ENCODE measurements at places on chromosomes 3 and 15.

DNA sequence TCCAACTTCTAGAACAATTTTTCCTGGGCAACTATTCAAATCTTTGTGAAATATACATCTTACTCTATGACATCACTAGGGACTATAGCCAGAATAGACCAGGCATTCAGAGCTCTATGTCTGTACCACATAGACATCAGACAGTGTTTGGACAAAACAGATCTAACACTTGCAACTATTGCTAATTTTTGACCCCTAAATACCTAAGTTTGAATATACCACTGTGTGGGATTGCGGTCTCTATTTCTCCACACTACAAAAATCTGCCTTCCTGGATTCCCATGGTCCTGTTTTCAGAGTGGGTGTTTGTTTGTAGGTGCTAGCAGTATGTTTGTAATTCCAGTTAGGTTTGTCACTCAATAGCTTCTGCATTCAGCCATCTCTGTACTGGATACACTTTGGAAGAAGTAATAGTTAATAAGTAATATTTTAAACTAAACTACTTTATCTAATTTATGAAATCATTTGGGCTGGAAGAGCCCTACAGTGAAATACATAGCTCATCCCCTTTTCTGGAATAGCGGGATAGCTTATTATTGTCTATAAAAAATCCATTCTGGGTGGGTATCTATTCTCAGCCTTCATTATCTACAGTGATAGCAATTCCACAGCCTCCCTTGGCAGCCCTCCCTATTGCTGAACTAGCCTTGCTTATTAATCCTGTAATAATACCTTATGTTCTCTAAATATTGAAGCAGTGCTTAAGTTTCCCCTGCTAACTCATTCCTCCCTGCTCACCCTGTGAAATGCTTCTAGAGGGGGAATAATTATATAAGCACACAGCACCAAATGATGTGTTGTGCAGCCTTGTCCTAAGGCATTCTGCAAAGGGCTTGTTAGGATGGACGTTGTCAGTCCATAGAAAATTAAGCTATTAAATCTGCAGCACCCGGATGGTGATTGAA, 49.4 kb downstream of the RBMS3 start:
- no peak for DNase-seq

DNA sequence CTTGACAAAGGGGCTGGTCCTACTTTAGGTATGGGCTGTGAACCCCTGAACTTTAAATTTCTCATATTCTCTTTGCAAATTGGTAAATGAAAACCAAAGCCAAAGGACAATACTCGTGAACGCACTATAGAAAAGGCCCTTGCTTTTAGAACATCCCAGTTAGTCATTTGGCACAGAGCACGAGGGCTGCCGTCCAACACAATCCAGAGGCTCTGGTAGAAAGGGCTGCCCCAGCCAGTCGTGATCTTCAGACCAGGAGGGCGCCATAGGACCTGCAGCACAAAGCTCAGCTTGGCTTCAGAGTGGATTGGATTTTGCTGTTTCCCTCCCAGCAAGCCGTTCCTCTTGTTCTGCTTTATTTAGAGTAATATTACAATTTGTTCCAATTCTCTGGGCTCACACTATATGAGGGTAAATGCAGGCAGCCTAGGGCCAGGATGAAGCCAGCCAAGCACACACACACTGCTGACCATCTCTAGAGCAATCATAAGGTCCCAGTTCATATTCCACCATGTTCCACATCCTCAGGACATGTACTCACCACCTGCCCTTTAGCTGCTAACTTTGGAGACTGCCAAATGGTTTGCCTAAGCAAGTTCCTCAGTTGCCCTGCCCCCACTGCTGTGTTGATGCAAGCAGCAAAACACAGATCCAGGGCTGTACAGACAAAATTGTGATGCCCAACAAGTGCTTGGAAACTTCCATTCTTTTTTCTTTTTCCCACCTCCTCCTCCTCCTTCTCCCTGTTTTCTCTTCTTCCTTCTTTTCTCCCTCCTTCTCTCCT, 6.0 kb upstream of the BFSP2 start:
- no peak for DNase-seq

DNA sequence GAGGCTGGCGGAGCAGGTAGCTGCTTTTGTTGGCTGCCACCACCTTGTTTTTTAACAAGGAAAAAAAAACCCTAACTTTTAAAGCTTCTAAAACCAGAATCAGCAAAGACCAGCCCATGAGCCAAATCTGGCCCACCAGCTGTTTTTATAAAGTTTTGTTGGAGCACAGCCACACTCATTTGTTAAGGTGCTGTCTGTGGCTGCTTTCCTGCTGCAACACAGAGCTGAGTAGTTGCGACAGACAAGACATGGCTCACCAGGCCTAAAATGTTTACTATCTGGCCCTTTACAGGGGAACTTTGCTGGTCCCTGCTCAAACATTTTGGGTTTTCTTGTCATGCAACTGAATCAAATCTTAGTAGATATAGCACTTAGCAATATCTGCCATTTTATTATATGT, 18.9 kb downstream of the EFCAB12 start:
- no peak for DNase-seq

- DNase-seq: no peak
These were observed 65.7 kb downstream of the RLBP1 start for GRCh38 chr15:89155656-89156055.

DNA sequence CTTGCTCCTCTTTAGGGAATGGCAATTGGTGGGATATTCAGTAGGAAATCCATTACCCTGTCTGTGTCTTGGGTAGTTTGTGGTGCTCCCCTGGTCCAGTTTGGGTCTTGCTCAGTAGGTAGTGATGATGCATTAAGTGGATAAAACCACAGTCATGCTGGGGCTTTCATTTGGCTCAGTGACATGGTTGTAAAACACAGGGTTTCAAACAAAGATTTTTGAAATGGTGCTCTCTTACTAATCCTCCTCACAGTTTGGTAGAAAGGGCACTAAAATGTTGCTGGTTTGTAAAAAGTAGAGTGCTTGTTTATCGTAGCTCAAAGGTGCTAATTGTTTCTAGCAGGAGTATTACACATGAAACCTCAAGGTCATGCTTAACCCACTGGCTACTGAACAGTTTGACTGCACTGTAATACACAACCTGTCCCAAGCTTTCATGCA, 22.9 kb downstream of the BBX start:
- DNase-seq: no peak

DNA sequence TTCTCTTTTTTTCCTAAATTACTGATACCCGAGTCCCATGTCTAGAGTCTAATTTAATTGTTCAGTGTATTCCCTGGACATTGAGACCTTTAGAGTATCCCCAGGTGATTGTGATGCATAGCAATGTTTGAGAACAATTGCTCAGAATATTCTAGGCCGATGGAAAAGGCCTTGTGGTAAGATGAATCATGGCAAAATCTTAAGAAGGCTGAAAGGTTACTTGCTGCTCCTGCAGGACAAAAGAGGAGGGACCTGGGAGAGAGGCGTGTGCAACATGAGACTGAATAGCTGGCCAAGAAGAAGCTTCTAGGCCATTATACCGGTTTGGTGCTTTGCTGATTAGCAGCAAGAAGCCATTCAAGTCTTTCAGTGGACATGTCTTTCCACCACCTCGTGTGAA, 256.6 kb downstream of the ROBO2 start:
- no peak for DNase-seq

- DNase-seq: no peak
These were observed 75.4 kb downstream of the XXYLT1 start for GRCh38 chr3:195195321-195196209.

DNA sequence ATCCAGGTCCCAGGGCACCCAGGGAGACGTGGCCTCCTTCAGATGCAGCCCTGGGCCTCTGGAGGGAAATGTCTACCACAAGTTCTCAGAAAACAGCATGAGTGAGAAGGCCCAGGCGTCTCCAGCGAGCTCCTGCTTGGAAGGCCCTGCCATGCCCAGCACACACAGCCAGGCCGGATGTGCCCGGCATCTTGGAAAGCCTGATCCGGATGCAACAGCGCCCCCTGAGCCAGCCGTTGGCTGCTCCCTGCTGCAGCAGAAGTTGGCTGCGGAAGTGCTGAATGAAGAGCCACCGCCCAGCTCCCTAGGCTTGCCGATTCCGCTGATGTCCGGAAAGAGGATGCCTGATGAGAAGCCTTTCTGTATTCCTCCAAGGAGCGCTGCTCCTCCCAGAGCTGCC, 856 bp downstream of the NPAP1 start:
- DNase-seq: no peak

DNA sequence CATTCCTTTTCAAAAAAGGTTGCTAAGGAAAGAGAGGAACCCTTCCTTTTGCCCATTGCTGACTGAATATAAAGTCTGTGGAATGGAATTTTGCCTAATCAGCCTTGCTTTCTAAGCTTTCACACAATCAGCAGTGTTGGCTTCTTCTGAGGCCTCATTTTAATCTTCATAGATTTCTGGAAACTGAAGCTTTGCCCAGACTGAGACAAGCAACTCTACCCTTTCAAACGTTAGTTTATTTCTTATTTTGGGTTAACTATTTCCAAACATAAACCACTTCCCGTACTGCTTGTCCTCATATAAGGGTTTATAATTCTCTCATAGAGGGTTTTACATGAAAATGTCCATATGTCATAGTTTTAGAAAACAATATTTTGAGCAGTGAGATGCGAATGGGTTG, 82.9 kb downstream of the NR1D2 start:
- DNase-seq: no peak

DNA sequence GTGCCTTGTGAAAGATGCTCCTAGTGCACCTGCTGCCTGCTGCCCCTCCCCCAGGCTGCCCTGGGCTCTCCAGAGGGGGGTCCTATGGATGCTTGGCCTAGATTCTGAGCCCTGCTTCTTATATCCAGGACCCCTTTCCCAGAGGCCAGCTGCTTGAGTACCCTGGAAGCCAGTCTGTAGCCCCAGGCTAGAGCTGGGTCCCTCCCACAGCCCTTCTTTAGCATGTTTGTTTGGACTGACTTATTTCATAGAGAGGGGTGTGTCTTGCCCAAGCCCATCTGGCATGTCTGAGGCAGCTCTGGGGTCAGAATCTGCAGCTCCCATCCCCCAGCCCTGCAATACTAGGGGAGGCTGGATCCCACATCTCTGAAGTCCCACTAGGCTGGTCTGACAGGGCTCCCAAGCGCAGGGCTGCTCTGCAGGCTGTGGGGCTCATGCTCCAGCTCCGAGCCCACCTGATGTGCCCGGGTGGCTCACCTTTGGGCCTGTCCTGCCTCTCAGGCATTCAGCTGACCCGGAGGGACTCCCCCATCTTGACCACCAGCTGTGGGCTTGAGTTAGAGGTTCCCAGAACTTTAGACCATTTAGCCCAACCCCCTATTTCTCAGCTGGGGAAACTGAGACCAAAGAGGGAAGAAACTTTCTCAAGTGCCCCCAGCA, 3.1 kb downstream of the CHRNB4 start:
- DNase-seq: no peak

- DNase-seq: no peak
These were observed 61.3 kb upstream of the PIAS1 start for GRCh38 chr15:67992834-67993233.

DNA sequence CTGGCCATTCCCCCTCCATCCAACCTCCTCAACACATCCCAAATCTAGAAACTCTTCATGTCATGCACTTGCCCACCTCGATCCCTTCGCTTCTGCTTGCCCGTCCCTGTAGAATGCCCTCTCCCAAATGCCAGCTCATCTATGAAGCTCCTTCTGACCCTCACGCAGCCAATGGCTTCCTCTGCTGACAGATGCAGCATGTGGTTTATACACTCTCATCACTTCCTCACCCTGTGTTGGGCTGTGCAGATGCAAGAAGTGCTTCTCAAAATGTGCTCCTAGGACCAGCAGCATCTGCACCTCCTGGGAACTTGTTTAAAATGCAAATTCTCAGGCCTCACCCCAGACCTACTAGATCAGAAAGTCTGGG, 51.7 kb downstream of the SEMA5B start:
- DNase-seq: no peak

DNA sequence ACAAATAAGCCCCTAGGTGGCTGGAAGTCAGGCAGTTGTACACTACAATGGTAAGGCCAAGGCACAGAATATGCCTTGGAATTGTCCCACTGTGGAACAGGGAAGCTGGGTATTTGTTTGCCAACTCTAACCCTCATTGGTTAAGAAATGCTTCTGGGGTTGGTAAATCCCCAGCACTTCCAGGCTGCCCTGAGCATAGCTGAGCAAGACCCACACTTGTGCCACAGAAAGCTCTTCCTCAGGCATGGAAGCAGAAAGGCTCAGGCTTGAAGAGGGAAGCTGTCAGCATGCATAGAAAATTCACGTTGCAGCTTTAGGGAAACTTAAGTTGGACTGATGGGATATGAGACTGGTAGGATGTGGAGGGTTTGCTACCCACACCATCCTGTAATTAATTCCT, 86.9 kb upstream of the PLCL2 start:
- DNase-seq: no peak

DNA sequence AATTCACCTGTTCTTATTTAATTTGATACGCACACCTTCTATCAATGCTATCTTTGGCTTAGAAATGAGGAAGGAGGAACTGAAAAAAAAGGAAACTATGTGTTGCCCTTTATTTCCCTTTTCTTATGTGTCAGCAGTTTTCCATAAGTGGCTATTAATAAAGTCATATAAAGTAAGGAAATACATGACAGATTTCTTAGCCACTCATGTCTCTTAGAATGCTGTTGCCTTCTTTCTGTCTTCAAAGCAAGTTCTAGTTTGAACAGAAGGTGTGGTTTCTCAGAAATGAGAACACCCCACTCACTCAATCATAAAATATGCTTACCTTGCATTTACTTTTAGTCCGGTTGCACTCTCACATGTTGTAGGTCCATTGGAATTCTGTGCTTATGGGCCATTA, 640.5 kb upstream of the GRM7 start:
- DNase-seq: no peak

GRCh38 chr3:177418787-177419186, 221.5 kb upstream of the TBL1XR1 start:
- DNase-seq: no peak

DNA sequence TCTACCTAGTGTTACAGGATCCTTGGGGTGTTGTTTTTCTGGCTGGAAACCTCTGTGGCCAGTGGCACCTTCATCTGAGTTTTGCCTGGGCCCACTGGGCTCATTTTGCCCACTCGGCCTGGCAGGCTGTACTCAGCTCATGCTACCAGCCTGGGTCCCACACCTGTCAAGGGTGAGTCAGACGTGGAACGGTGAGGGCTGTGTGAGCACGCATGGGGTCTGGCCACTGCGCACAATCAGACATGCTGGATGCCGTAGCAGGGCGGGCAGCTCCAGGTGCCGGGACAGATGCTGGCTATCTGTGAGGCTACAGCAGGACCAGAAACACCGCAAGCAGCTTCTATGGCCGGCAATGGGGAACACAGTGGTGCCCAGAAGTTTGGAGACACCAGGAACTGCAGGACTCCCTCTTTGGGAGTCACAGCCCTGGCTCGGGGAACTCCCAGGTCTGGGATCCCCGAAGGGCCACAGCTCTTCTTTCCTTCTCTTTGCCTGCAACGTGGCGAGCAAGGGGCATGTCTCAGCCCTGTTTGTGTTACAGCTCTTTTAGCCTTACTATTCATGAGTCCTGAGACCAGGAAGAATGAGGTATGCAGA, 35.9 kb upstream of the DNAJC13 start:
- DNase-seq: no peak

GRCh38 chr3:190543671-190544070, 29.8 kb downstream of the IL1RAP start:
- DNase-seq: no peak

DNA sequence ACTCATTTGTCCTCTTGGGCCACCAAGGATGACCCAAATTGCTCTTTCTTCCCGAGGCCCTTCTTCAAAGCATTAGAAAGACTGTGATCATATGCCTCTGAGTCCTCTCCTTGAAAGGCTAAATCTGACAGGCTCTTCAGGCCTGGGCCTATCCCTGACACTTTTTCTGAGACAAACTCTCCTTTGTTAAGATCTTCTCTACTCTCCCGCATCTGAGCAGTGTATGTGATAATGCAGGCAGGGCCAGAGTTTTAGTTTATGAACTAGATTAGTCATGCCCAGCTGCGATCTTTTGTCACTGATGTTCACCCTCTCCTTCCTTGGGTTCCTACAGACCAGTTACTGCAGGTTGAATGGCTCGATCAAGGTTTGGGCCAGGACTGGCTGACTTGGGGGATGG, 39.2 kb downstream of the MASP1 start:
- DNase-seq: no peak

Measured in stimulated activated CD8-positive, alpha-beta memory T cell treated with anti-CD3 and anti-CD28 coated beads, Interleukin-7, amount 100 ng/mL, for 1 hour (primary cell).